ENCODE measurements at places on chromosomes 5 and 9.

- no peak for DNase-seq
Observed at GRCh38 chr9:75181750-75182149, 93.4 kb downstream of the OSTF1 start.

GRCh38 chr5:13692172-13692571 is 252.3 kb downstream of the DNAH5 start:
- DNase-seq: no peak

- DNase-seq: peak; percentile 59
Observed at GRCh38 chr5:136132087-136132486, 558 bp upstream of the SMAD5 start.

- DNase-seq: no peak
Observed at GRCh38 chr9:79984429-79985067, 412.8 kb downstream of the TLE4 start.

- no peak for DNase-seq
Observed at GRCh38 chr9:113618836-113619490, 155.4 kb downstream of the RGS3 start.

- DNase-seq: no peak
Observed at GRCh38 chr5:127088251-127088650, 14.9 kb upstream of the C5orf63 start.

Data from sciatic nerve (tissue), 2 donors.